Activated naive CD8-positive, alpha-beta T cell treated with anti-CD3 and anti-CD28 coated beads for 36 hours (primary cell): ENCODE measurements at places on chromosomes 6 and 20. TPM values are rescaled to one million over a fixed set of nuclear protein-coding genes. Genes with fewer than 3 reads are reported as not detected.
A peak's percentile ranks its signal among the peaks of the same experiment; 100 is the strongest.

- DNase-seq = no peak
- H3K4me3 ChIP-seq = peak overlapping the region; percentile 84
- peaks cover 7% of the 10 kb centered on the region for H3K36me3 ChIP-seq
- no peak overlapping the region for H3K27ac ChIP-seq
These were observed 194.0 kb downstream of the TRIM27 start for GRCh38 chr6:28729501-28730402.

- no peak overlapping the region for H3K27ac ChIP-seq
- no peaks in the 10 kb centered on the region for H3K27me3 ChIP-seq
- no peak overlapping the region for H3K4me3 ChIP-seq
- peaks cover 3% of the 10 kb centered on the region for H3K36me3 ChIP-seq
- peaks cover 10% of the 10 kb centered on the region for H3K4me1 ChIP-seq
- DNase-seq = no peak
These were observed 280.0 kb downstream of the SOX4 start for GRCh38 chr6:21873562-21873961.

DNA sequence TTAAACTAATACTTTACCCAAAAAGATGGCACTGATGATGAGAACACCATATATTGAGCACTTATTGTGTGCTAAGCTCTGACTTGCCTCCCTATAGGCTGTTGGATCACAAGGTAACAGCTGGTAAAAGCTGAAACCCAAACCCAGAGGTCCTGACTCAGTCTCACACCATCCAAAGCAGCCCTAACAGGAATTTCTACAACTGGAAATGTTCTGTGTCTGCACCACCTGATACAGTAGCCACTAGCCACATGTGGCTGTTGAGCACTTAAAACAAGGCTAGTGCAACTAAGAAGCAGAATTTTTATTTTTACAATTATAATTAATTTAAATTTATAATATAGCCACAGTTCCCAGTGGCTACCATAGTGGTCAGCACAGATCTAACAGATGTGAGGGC, 15.6 kb upstream of the MATN4 start:
- H3K27ac ChIP-seq = no peak overlapping the region
- peaks cover 21% of the 10 kb centered on the region for H3K4me1 ChIP-seq
- H3K4me3 ChIP-seq = no peak overlapping the region
- no peak for DNase-seq
- peaks cover 4% of the 10 kb centered on the region for H3K36me3 ChIP-seq
- no peaks in the 10 kb centered on the region for H3K27me3 ChIP-seq

- peaks cover 4% of the 10 kb centered on the region for H3K27me3 ChIP-seq
- DNase-seq = no peak
- no peaks in the 10 kb centered on the region for H3K36me3 ChIP-seq
- no peaks in the 10 kb centered on the region for H3K4me1 ChIP-seq
These were observed 48.1 kb downstream of the FOXA2 start for GRCh38 chr20:22536141-22536828.

- H3K4me3 ChIP-seq = no peak overlapping the region
- H3K4me1 ChIP-seq = no peaks in the 10 kb centered on the region
- no peaks in the 10 kb centered on the region for H3K36me3 ChIP-seq
- H3K27ac ChIP-seq = no peak overlapping the region
- no peaks in the 10 kb centered on the region for H3K27me3 ChIP-seq
These were observed 70.5 kb downstream of the MACROD2 start for GRCh38 chr20:14065774-14066173.

GRCh38 chr6:18090349-18090786, 32.1 kb downstream of the NHLRC1 start:
- no peak for DNase-seq
- no peaks in the 10 kb centered on the region for H3K4me1 ChIP-seq
- H3K36me3 ChIP-seq = peaks cover 4% of the 10 kb centered on the region

DNA sequence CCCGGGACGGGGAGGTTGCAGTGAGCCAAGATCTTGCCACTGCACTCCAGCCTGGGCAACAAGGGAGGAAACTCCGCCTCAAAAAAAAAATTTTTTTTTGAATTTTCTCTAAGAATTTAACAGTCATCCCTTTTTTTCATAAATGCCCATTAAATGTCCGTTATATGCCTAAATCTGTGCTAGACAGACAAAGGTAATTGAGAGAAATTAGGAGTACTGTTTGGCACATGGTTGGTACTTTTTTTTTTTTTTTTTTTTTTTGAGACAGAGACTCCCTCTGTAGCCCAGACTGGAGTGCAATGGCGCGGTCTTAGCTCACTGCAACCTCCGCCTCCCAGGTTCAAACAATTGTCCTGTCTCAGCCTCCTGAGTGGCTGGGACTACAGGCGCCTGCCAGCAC, 1.7 kb downstream of the PCMT1 start:
- H3K27me3 ChIP-seq = no peaks in the 10 kb centered on the region
- H3K36me3 ChIP-seq = peaks cover 4% of the 10 kb centered on the region
- H3K4me1 ChIP-seq = peaks cover 44% of the 10 kb centered on the region
- H3K27ac ChIP-seq = no peak overlapping the region
- no peak for DNase-seq

DNA sequence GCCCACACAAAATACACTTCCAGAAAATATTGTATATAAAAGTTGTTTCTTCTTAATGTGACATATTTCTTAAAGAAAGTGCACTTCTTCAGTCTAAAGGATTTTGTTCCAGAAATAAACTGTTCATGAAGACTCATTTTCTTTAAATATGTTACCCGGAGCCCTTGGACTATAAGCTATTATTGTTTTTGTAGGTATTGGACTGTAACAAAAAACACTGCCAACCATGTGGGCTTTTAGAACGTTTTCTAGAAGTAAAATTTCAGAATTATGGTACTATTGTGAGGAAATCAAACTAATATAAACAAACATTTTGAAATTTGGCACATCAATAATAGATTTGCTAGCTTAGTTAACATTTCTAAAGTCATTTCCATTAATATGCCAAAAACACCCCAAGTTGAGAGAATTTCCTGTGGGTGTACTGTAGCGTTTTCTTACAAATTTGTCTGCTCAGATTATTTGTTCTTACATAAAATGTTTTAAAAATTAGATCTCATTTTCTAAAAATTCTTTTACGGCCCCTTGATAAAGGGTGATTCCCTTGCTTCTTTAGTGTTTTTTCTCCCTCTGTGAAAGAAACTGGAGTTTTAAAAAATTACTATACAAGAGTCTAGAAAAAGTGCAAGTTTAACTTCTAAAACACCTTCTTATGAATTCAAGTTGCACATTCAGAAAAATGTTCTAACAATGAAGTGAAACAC, 3.4 kb downstream of the NKX2-4 start:
- peaks cover 64% of the 10 kb centered on the region for H3K27me3 ChIP-seq
- DNase-seq = no peak
- H3K4me1 ChIP-seq = peaks cover 22% of the 10 kb centered on the region

- H3K36me3 ChIP-seq = no peaks in the 10 kb centered on the region
- DNase-seq = no peak
- peaks cover 14% of the 10 kb centered on the region for H3K4me1 ChIP-seq
- no peak overlapping the region for H3K27ac ChIP-seq
- no peak overlapping the region for H3K4me3 ChIP-seq
These were observed 29.8 kb downstream of the UST start for GRCh38 chr6:148776321-148777308.

GRCh38 chr6:38012573-38012972, 193.0 kb downstream of the ZFAND3 start:
- H3K27ac ChIP-seq = no peak overlapping the region
- DNase-seq = peak; percentile 18
- H3K27me3 ChIP-seq = no peaks in the 10 kb centered on the region
- H3K4me1 ChIP-seq = peaks cover 23% of the 10 kb centered on the region
- H3K36me3 ChIP-seq = peaks cover 19% of the 10 kb centered on the region
- H3K4me3 ChIP-seq = no peak overlapping the region

DNA sequence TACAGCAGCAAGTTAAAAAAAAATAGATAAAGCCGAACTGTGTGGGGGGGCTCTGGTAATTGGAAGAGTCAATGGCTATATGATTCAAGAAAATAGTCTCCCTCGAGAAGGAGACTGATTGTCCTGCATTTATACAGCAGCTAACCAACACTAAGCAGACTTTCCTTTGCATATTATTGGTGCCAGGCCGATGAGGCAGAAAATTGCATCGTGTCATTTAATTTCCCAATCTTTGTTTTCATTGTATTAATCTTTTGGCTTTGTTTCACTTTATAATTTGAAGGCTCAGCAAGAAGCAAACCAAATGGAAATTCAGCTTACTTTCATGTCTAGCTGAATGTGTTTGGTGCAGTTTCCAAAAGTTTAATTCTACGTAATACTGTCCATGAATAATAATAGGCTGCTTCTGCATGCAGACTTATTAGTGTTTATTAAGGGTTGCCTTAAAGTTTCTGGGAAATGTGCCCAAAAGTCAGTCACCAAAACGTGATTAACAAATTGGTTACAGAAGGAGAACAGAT, 258.5 kb downstream of the HACE1 start:
- peaks cover 25% of the 10 kb centered on the region for H3K4me1 ChIP-seq
- no peak for DNase-seq
- H3K27ac ChIP-seq = no peak overlapping the region
- H3K36me3 ChIP-seq = no peaks in the 10 kb centered on the region
- peaks cover 8% of the 10 kb centered on the region for H3K27me3 ChIP-seq
- H3K4me3 ChIP-seq = no peak overlapping the region

DNA sequence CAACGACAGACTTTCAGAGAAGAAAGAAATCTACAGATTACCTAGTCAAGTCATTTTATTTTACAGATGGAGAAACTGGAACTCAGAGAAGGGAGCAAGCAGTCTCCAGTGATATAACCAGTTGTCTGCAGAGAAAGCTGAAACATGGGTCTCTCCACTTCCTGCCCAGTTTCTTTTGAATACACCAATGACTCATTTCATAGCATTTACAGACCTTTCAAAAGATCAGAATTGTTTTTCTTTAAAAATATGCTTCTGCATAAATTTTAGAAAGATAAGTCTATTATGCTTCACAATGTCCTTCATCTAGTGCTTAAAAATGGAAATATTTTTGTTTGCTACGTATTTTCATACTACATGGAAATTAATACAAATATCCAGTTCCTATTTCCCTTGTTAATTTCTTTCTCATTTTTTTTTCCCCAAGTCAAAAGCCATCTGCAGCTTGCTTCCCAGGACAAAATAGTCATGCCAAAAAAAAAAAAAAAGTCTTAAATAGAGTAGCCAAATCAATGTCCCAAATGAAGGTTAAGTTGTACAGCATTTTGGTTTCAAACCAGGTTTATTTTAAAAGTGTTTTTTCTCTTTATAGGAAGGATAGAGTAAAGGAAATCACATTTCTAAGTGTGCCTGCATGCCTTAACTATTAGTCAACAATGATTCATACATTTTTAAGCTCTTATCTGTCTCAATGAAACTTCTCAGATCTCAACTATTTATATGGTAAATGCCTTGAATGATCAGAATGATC, 36.9 kb downstream of the ARHGAP18 start:
- peak overlapping the region; percentile 66 for H3K4me3 ChIP-seq
- peak overlapping the region; percentile 96 for H3K27ac ChIP-seq
- H3K27me3 ChIP-seq = no peaks in the 10 kb centered on the region
- H3K36me3 ChIP-seq = no peaks in the 10 kb centered on the region

GRCh38 chr20:50852085-50852484, 57.2 kb downstream of the BCAS4 start:
- peak overlapping the region; percentile 16 for H3K27ac ChIP-seq
- peaks cover 18% of the 10 kb centered on the region for H3K4me1 ChIP-seq
- DNase-seq = no peak
- peaks cover 4% of the 10 kb centered on the region for H3K36me3 ChIP-seq
- no peaks in the 10 kb centered on the region for H3K27me3 ChIP-seq
- no peak overlapping the region for H3K4me3 ChIP-seq

DNA sequence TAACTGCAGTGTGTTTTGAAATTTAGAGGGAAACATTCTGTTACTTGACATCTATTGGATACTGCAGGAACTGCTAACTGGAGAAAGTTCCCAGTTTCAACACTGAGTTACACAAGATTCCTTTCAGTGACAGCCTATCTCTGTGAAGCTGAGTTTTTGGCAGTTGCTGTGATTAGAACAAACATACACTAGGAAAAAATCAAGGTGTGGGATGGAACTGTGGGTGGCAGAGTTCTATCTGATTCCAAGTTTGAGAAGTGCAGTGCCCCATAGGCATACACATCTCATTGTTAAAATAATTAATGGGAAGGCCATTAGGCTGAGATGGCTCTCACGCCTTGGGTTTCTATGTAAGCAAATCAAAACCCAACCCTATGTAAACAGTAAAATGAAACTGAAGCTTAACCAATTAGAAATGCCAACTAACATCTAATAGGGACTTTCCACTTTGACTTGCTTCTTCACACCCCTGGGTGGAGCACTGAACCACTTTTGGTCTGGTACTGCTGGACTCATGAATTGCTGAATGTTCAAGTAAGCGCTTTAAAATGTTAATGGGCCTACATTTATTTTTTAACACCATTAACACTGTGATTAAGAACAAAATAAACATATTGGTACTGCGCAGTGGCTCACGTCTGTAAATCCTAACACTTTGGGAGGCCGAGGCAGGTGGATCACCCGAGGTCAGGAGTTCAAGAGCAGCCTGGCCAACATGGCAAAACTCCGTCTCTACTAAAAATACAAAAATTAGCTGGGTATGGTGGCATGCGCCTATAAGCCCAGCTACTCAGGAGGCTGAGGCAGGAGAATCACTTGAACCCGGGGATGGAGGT, 55.2 kb upstream of the TBC1D7 start:
- no peak overlapping the region for H3K4me3 ChIP-seq
- peaks cover 12% of the 10 kb centered on the region for H3K36me3 ChIP-seq
- no peaks in the 10 kb centered on the region for H3K27me3 ChIP-seq
- H3K4me1 ChIP-seq = peaks cover 7% of the 10 kb centered on the region
- H3K27ac ChIP-seq = no peak overlapping the region
- no peak for DNase-seq

DNA sequence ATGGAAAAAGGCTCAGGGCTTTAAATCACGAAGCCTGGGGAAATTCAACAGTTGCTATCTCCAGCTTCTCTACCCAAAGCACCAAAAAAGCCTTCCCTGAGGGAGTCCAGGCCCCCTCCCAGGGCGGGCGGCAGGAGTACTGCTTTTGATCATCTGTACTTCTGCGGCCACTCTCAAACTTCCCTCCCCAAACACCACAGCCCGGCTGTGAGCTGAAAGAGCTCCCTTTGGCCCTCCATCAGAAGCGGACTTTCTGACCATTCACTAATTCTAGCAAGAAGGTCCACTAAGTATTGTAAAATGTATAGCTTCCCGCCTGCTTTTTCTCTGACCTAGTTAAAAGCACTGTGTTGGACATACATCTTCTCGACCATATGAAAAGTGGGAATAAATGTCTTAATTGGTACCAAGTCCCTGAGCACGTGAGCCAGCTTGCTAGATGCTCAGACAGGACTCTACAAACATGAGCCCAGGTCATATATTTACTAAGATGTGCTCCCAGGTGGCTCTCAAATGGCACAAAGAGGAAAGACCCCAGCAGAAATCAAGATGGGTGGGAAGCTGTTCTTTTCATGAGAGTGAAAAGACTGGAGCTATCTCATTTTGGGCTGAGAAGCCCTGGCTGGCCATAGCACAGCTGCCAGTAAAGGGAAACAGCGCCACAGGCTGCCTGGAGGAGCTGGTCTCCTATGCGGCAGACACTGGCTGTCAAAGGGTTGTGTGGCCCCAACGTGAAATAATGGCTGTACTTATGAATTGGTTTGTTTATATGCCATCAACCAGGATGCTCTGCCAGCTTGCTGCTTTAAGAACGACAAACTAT, 58.6 kb downstream of the GFOD1 start:
- no peaks in the 10 kb centered on the region for H3K27me3 ChIP-seq
- H3K4me3 ChIP-seq = peak overlapping the region; percentile 53
- peak overlapping the region; percentile 97 for H3K27ac ChIP-seq
- DNase-seq = no peak

- H3K4me1 ChIP-seq = peaks cover 20% of the 10 kb centered on the region
- H3K27ac ChIP-seq = no peak overlapping the region
- DNase-seq = no peak
These were observed 8.8 kb downstream of the TENT5A start for GRCh38 chr6:81743649-81744048.

The RAB44 gene
- not detected for total RNA-seq

The WFDC12 gene
- total RNA-seq = not detected

The PNPLA1 gene
- not detected for total RNA-seq
